ENCODE measurements at places on chromosomes 1 and 21. TPM values are rescaled to one million over a fixed set of nuclear protein-coding genes. Genes with fewer than 3 reads are reported as not detected.

- H3K4me3 ChIP-seq: no peak overlapping the region
- no peaks in the 10 kb centered on the region for H3K27me3 ChIP-seq
- no peak overlapping the region for H3K27ac ChIP-seq
- DNase-seq: no peak
- H3K36me3 ChIP-seq: no peaks in the 10 kb centered on the region
Observed at GRCh38 chr1:187415065-187415464, 586.3 kb downstream of the PLA2G4A start.

DNA sequence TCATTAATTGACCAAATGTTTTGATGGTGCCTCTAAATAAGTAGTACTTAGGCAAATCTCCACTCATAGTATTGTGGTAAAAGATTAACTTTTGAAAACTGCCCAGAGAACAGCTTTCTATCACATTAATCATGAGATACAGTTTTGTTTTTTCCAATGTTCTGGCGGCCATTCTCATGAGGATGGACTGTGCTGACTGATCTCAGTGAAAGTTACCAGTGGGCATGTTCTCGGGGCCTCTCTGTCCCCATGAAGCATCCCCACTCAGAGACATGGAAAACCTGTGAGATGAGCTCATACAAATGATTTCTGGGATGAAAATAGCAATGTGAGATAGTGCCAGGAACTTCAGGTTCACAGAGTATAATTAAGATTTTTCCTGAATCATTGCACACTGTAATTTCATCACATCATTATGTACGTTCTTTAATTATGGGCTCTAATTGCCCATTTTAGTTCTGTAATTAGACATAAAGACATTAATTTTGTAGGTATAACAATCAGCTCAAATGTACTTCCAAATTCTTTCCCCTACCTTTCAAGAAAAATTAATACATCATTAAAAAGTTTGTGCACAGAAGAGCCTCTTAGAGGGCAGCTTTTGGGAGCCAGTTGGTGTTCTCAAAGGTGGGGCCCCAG lies 40.5 kb downstream of the DDR2 start:
- H3K4me1 ChIP-seq: peaks cover 7% of the 10 kb centered on the region
- no peak overlapping the region for H3K27ac ChIP-seq
- H3K36me3 ChIP-seq: no peaks in the 10 kb centered on the region
- no peak overlapping the region for H3K4me3 ChIP-seq

DNA sequence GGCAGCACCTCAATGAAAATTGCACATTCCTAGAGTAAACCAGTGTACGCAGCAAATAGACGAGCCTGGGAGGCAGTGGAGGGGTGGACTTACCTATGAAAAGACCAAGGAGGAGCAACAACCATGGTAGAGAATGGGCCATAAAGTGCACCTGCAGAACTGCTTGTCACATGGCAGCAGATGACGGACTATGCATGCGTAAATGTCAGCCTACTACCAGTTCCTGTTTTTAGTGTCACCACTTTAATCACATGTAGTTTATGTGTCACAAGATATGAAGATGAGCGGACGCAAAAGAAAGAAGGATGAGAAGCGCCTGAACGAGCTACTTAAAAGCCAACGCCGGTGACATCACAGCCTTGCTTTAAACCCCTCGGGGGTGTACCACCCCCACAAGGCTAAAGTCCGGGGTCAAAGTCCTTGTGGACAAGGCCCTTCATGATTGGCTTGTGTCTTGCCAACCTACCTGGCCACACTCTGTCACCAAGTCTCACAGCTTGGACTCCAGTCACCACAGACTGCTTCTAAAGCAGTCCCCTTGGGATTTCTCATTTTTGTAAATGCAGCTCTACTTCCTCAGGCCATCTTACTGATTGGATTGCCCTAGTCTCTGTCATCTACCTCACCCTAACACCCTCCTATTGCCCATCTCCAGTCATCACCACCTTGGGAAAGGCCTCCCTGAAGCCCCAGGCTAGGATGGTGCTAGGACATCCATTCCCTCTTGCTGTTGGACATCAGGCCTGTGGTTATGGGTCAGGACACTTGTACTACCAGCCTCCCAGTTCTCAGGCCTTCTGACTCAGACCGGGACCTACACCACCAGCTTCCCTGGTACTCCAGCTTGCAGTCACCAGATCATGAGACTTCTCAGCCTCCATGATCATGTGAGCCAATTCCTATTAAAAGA lies 6.0 kb upstream of the LY9 start:
- H3K4me1 ChIP-seq: no peaks in the 10 kb centered on the region
- H3K36me3 ChIP-seq: no peaks in the 10 kb centered on the region
- H3K27me3 ChIP-seq: no peaks in the 10 kb centered on the region

GRCh38 chr1:14699620-14700019 lies 101.1 kb downstream of the KAZN start:
- H3K4me3 ChIP-seq: no peak overlapping the region
- DNase-seq: no peak
- H3K27me3 ChIP-seq: peaks cover 9% of the 10 kb centered on the region
- no peaks in the 10 kb centered on the region for H3K4me1 ChIP-seq
- H3K27ac ChIP-seq: no peak overlapping the region

- no peaks in the 10 kb centered on the region for H3K27me3 ChIP-seq
- H3K4me1 ChIP-seq: peaks cover 6% of the 10 kb centered on the region
- peaks cover 3% of the 10 kb centered on the region for H3K36me3 ChIP-seq
- H3K27ac ChIP-seq: peak overlapping the region; percentile 96
Observed at GRCh38 chr1:162562470-162562828, 927 bp downstream of the UAP1 start.

DNA sequence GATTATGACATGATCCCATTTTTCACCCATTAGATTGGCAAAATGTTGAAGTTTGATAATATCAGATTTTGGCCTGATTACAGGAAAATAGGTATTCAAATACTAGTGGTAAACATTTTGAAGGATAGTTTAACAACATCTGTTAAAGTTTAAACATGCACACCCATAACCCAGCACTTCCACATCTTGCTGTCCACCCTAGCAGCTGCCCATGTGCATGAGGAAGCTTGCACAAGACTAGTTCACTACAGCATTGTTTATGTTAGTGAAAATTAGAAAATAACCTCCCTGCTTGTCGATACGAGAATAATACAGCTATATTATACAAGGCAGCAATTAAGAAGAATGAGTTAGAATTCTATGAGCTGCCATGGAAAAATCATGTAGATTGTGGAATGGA lies 127.6 kb downstream of the C1orf21 start:
- peaks cover 16% of the 10 kb centered on the region for H3K4me1 ChIP-seq
- DNase-seq: no peak
- H3K27ac ChIP-seq: no peak overlapping the region
- no peaks in the 10 kb centered on the region for H3K36me3 ChIP-seq
- no peaks in the 10 kb centered on the region for H3K27me3 ChIP-seq

DNA sequence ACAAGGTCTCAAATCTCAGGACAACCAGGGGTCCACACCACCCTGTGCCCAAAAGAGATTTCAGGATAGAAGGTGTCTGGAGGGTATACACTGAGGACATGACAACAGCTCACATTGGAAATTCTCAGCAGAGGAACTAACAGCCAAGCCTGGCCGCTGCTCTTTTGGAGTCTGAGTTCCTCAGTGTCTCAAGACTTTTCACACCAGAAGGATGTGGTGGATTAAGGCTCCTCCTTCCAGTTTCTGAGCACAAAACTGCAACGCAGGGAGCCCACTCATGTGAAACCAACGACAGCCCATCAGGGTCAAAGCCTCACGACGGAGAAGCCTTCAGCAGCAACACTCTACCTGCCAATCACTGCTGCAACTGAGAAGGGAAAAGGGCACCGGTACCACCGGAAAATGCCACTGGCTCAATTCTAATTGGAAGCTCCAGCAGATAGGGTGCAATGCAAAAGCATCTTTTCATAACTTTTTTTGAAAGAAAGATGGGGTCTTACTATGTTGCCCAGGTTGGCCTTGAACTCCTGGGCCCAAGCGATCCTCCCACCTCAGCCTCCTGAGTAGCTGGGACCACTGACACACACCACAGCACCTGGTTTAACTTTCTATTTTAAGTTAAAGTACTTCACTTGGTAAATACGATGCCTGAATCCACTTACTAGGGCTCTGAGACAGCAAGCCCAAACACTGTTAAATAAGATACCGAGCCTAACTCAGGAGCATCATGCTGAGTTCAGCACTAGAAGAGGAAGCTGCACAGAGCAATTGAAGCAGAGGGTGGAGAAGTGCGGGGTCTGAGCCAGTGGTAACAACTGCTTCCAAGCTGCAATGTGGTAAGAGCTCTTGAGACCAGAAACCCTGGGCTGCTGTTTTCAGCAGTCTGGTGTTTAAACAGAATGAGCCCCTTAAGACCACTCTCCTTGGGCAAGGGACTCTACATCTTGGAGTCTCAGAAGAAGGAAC lies 7.8 kb downstream of the CAPZB start:
- peaks cover 84% of the 10 kb centered on the region for H3K4me1 ChIP-seq
- peak; percentile 47 for DNase-seq
- no peak overlapping the region for H3K4me3 ChIP-seq
- peaks cover 69% of the 10 kb centered on the region for H3K36me3 ChIP-seq

DNA sequence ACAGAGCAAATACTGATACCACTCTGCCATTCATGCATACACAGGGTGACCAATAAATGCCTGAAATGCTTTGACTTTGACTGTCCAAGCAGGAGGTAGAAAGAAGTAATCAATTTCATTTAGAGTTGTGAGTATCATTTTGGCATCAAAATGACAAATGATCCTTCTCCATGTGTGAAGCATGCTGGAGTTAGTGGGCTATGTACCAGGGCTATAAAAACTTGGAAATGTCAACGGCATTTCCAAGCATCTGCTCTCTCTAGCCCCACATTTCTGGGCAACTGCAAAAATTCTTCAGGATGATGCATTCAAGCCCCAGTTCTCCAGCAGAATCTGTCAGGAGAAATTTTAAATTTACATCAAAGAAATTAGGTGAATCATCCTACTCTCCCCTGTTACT lies 208.4 kb upstream of the PTBP2 start:
- no peak overlapping the region for H3K4me3 ChIP-seq
- no peak overlapping the region for H3K27ac ChIP-seq
- H3K36me3 ChIP-seq: no peaks in the 10 kb centered on the region
- no peaks in the 10 kb centered on the region for H3K27me3 ChIP-seq
- DNase-seq: no peak

DNA sequence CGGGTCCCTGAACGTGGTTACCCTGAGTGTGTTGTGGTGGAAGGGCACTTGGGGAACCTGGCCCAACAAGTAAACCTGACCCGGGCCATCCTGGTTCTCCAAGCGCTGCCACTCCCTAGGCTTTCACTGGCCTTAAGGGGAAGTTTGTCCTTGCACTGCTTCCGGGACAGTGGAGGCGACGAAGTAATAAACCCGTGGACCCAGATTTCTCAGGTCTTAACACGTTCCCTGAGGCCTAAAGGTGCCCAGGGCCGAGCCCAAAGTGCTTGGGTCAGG lies 261 bp upstream of the CCDC24 start:
- DNase-seq: no peak
- H3K36me3 ChIP-seq: no peaks in the 10 kb centered on the region
- H3K4me1 ChIP-seq: peaks cover 16% of the 10 kb centered on the region
- H3K27me3 ChIP-seq: no peaks in the 10 kb centered on the region
- H3K4me3 ChIP-seq: peak overlapping the region; percentile 60

Gene OR2L8
- not detected for total RNA-seq

Gene KRTAP21-2
- not detected for total RNA-seq
